Left lung (tissue), 14 donors: ENCODE measurements at places on chromosomes 5 and 9. TPM values are rescaled to one million over a fixed set of nuclear protein-coding genes. Genes with fewer than 3 reads are reported as not detected.

DNA sequence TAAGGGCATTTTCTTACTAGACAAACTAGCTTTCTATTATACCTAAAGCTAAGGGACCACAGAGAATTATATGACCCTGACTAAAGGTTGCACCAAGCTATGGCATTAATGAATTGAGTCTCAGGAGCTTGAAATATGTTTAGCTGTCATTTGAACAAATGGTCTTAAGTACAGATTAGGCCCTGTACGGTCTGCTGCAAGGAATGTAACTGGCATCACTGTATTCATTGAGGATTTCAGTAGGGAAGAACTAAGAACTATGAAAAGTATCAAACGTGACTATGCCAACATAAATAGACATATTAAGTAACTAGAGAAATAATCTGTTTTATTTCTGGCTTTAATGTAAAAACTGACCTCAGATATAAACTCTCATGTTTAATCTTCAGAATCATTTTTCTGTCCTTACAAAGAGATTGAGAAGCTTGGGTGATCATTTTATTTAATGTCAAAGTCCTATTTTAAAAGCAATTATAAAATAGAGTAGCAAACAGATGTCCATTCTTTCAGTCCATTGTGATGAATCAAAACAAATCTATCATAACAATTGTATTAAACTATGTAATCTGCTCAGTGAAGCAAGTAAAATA is 845.9 kb downstream of the MAT2B start:
- DNase-seq, result no peak
- no peak overlapping the region for H3K27ac ChIP-seq
- no peak overlapping the region for H3K4me3 ChIP-seq
- H3K27me3 ChIP-seq, result no peaks in the 10 kb centered on the region
- no peaks in the 10 kb centered on the region for H3K36me3 ChIP-seq

FCN2 gene
- not detected for total RNA-seq

DNA sequence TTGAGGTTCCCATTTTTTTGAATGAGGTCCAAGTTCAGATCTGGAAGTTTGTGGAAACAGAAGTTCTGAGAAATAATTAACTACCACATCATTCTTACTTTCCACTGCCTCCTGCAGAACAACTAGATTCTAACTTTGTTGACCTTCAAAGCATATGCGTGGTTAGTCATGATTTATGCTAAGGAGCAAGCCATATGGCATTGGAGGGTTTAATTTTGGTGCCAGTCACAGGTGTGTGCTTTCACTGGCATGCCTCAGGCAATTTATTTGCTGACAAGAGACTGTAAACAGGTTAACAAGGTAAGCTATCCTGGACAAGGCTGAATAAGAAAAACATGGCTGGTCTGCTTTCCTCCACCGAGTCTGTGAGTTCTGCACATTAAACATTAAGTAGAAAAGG is 31.5 kb downstream of the HMHB1 start:
- H3K27ac ChIP-seq, result no peak overlapping the region
- peaks cover 8% of the 10 kb centered on the region for H3K27me3 ChIP-seq
- no peaks in the 10 kb centered on the region for H3K36me3 ChIP-seq
- DNase-seq, result no peak
- H3K4me3 ChIP-seq, result no peak overlapping the region

DNA sequence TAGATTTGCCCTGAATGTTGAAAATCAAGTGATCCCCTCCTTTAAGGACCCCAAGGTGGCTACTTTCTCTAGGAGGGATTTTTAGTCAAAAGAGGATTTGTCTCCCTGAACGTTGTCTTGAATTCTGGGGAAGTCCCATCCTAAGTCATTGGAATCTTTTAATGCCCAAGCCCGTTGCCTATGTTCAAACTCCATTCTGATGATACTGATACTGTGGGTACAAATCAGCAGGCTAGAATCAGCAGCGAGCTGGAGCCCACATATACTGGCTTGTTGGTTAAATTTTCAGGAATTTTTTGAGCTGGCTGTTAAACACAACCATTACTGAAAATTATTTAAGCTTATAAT is 22.4 kb upstream of the TNFSF15 start:
- no peaks in the 10 kb centered on the region for H3K27me3 ChIP-seq
- no peaks in the 10 kb centered on the region for H3K4me1 ChIP-seq

DNA sequence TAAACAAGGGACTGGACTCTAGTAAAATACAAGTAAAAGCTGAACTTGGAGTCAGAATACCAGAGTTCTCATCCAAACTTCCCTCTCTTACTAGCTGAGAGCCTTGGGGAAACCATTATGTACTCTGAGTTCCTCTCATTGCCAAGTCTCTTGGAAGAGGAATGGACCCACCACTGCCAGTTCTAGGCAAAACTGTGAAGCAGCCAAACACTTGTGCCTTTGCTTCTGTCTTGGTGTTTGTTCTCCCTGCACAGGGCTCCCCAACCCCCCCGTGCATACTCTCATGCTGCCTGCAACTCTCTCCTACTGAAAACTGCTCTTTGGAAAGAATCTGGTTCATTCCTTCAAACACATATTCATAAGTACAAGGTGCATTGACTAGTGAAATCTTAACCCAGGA is 102.6 kb downstream of the PDZD2 start:
- no peak for DNase-seq
- H3K4me1 ChIP-seq, result no peaks in the 10 kb centered on the region
- no peak overlapping the region for H3K4me3 ChIP-seq
- no peaks in the 10 kb centered on the region for H3K36me3 ChIP-seq
- H3K27ac ChIP-seq, result no peak overlapping the region

DNA sequence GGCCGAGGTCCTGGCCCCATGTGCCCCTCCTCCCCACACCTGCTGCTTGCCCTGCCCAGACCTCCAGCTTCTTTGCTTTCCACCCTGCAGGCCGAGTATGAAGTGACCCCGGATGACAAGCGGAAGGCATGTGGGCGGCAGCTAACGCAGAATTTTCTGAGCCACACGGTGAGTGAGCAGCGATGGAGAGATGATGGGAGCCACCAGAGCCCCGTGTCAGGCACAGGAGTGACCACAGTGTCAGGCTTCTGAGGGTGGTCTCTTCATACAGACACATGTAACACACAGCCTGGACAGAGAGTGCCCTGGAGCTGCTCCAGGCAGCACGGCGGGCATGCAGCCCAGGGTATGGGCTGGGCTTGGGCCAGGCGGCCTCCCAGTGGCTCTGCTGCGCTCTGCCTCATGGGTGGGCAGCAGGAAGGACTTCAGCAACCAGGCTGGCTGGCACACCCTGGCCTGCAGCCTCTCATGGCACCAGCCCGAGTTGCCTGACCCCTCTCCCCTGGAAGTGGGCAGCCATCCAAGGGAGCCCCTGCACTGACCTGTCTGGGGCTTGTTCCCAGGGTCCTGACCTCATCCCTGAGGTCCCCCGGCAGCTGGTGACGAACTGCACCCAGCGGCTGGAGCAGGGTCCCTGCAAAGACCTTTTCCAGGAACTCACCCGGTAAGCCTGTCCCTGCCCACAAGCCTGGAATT is 5.8 kb downstream of the GRK6 start:
- peak overlapping the region; percentile 96 for H3K27ac ChIP-seq
- no peaks in the 10 kb centered on the region for H3K27me3 ChIP-seq
- peaks cover 70% of the 10 kb centered on the region for H3K36me3 ChIP-seq
- H3K4me1 ChIP-seq, result peaks cover 2% of the 10 kb centered on the region

GRCh38 chr5:135375040-135375793 is 23.8 kb downstream of the MACROH2A1 start:
- DNase-seq, result no peak
- H3K27me3 ChIP-seq, result no peaks in the 10 kb centered on the region
- H3K27ac ChIP-seq, result peak overlapping the region; percentile 11

SEMA5A gene
- 29.5 TPM for total RNA-seq

- no peaks in the 10 kb centered on the region for H3K36me3 ChIP-seq
- H3K27ac ChIP-seq, result no peak overlapping the region
These were observed 61.3 kb upstream of the IQGAP2 start for GRCh38 chr5:76341651-76342334.

TMEM171 gene
- total RNA-seq, result 0.37 TPM

DNA sequence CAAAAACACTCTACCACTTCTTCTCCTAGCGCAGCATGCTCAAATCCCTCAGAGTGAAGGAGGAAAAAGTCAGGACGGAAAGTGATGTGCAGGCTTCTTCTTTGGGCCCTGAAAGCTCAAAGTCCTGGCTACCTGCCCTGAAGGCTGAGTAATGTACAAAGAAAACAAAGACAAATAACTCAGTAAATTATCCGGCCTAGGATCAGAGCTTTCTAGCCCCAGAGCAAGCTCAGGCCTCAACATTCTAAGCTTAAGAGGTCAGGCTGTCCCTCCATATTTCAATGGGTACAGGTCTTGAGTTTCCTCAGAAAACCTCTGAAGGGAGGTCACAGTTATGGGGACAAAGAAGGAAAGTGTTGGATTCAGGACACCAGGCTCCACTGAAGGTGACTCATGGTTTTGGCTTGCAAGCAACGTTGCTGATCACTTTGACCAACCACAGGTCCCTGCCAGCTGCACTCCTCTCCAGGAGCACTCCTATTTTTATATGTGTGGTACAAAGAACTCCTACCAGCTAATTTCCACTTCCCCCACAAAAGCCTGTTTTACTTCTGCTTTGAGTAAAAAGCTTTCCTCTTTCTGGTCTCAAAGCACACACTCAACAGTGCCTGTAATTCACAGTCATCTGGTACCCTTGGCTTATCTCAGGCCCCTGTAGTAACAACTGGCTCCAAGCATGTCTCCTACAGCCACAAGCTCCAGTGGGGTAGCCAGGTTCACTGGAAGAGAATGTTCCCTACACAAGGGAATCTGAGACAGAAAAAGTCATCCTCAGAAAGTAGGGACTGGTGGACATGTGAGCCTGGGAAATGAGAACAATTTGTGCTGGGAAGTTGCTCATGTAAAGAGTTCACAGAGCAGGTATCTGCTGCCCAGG is 115.7 kb downstream of the UGCG start:
- DNase-seq, result peak; percentile 72
- H3K36me3 ChIP-seq, result no peaks in the 10 kb centered on the region
- H3K4me3 ChIP-seq, result no peak overlapping the region
- peak overlapping the region; percentile 75 for H3K27ac ChIP-seq
- peaks cover 14% of the 10 kb centered on the region for H3K4me1 ChIP-seq

- H3K36me3 ChIP-seq, result no peaks in the 10 kb centered on the region
- H3K27me3 ChIP-seq, result no peaks in the 10 kb centered on the region
- H3K4me1 ChIP-seq, result peaks cover 100% of the 10 kb centered on the region
- H3K4me3 ChIP-seq, result no peak overlapping the region
- DNase-seq, result peak; percentile 70
These were observed 7.2 kb downstream of the MACROH2A1 start for GRCh38 chr5:135391869-135392255.

DNA sequence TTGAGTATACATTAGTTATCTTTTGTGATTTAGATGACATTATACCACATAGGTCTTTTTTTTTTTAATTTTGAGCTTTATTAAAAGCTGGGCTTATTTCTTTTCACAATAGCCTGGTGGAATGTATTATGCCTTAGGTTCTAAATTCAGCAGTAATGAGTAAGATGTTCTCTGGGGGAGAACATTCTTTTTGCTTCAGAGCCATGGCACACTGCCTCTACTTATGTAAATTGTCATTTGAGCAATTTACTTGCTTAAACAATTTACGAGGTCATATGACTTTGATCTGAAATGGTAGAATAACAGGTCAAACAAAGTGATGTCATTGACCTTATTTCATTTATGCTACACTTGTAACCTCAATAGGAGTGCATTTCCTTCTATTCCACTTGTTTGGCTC is 154.2 kb downstream of the FOCAD start:
- H3K36me3 ChIP-seq, result no peaks in the 10 kb centered on the region
- H3K27me3 ChIP-seq, result no peaks in the 10 kb centered on the region
- H3K4me3 ChIP-seq, result no peak overlapping the region
- H3K4me1 ChIP-seq, result peaks cover 12% of the 10 kb centered on the region
- no peak for DNase-seq

TMEM215 gene
- total RNA-seq, result not detected

- no peaks in the 10 kb centered on the region for H3K4me1 ChIP-seq
- no peaks in the 10 kb centered on the region for H3K27me3 ChIP-seq
- no peak for DNase-seq
- H3K36me3 ChIP-seq, result no peaks in the 10 kb centered on the region
These were observed 139.3 kb downstream of the MVB12B start for GRCh38 chr9:126465977-126466376.

- no peaks in the 10 kb centered on the region for H3K27me3 ChIP-seq
- no peak for DNase-seq
- no peaks in the 10 kb centered on the region for H3K36me3 ChIP-seq
- H3K27ac ChIP-seq, result no peak overlapping the region
- H3K4me1 ChIP-seq, result no peaks in the 10 kb centered on the region
- no peak overlapping the region for H3K4me3 ChIP-seq
These were observed 286.0 kb downstream of the TRIM36 start for GRCh38 chr5:114883675-114884074.

SLC1A3 gene
- total RNA-seq, result 27.5 TPM

CDKN2B gene
- total RNA-seq, result 17.0 TPM

PCDHA4 gene
- 0.65 TPM for total RNA-seq

- H3K27ac ChIP-seq, result no peak overlapping the region
- no peak for DNase-seq
- H3K36me3 ChIP-seq, result no peaks in the 10 kb centered on the region
- no peak overlapping the region for H3K4me3 ChIP-seq
These were observed 71.3 kb upstream of the OLFM1 start for GRCh38 chr9:135016037-135016640.

- peaks cover 44% of the 10 kb centered on the region for H3K4me1 ChIP-seq
- no peaks in the 10 kb centered on the region for H3K27me3 ChIP-seq
- H3K27ac ChIP-seq, result peak overlapping the region; percentile 94
- peaks cover 10% of the 10 kb centered on the region for H3K36me3 ChIP-seq
- peak overlapping the region; percentile 88 for H3K4me3 ChIP-seq
- no peak for DNase-seq
These were observed 279 bp downstream of the GTF3C5 start for GRCh38 chr9:133031130-133031422.

GRCh38 chr5:93192087-93192486 is 388.9 kb downstream of the NR2F1-AS1 start:
- H3K27ac ChIP-seq, result no peak overlapping the region
- H3K4me1 ChIP-seq, result peaks cover 4% of the 10 kb centered on the region
- no peaks in the 10 kb centered on the region for H3K27me3 ChIP-seq
- H3K36me3 ChIP-seq, result no peaks in the 10 kb centered on the region
- no peak for DNase-seq

MUSK gene
- total RNA-seq, result 0.82 TPM

DNA sequence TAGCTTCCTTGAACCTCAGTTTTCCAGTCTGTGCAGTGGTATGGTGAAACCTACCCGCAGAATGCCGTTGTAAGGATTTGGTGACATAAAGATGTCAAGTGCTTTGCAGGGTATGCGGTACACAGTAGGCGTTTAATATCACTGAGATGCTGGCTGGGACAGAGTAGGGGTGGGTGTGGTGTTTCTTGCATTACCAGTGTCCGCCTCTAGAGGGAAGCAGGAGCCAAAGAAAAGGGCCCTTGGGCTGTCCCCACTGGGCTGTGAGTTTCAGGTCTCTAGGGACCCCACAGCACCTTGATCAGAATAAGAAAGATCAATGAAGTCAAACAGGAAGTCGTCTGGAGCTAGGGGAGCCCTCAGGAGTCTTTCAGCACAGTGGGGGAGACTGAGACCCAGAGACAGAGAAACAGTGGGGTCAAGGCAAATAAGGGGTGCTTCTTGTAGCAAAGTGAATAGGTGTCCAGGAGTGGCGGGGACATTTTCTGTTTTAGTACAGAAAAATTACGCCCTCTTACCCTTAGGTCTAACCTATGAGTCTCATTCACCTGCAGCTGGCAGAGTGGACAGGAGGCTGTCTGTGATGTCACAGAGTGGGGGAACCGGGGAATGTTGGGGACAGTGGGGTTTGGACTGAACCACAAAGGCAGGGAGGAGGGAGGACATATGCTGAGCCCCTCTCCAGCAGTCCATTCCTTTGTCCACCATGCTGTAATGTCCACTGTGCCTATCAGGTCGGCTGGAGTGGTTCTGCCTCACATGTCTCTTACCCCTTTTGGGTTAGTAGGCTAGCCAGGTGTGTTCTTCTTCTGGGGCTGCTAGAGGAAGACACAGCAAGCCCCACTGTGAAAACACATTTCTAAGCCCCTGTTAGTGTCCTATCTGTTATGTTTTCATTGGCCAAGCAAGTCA is 4.7 kb upstream of the TEX53 start:
- H3K4me3 ChIP-seq, result no peak overlapping the region
- H3K27me3 ChIP-seq, result peaks cover 5% of the 10 kb centered on the region
- no peaks in the 10 kb centered on the region for H3K4me1 ChIP-seq
- no peaks in the 10 kb centered on the region for H3K36me3 ChIP-seq

NMUR2 gene
- 0.81 TPM for total RNA-seq
